ENCODE measurements at places on chromosomes 2 and 18.

GRCh38 chr2:64586883-64587481 is 62.9 kb downstream of the AFTPH start:
- no peak for DNase-seq

DNA sequence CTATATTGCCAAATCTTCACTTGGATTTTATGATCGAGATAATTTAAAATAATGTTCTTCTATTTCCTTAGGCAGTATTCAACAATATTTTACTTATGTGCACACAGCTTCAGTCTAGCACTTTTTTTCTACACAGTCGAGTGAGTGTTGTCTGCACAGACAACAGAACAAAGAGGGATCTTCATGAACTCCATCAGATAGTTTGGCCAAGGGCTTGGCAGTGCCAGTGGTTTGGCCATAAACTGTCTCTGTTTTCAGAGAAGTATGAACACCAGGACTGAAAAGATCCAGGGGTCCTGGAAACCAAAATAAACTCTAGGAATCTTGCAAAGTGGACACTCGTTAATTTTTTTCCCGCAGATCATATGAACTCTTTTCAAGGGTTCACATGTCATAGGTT is 547.3 kb downstream of the PLCL1 start:
- DNase-seq, result no peak

- DNase-seq, result peak; percentile 67
Observed at GRCh38 chr18:78713069-78713468, 266.5 kb upstream of the SALL3 start.

DNA sequence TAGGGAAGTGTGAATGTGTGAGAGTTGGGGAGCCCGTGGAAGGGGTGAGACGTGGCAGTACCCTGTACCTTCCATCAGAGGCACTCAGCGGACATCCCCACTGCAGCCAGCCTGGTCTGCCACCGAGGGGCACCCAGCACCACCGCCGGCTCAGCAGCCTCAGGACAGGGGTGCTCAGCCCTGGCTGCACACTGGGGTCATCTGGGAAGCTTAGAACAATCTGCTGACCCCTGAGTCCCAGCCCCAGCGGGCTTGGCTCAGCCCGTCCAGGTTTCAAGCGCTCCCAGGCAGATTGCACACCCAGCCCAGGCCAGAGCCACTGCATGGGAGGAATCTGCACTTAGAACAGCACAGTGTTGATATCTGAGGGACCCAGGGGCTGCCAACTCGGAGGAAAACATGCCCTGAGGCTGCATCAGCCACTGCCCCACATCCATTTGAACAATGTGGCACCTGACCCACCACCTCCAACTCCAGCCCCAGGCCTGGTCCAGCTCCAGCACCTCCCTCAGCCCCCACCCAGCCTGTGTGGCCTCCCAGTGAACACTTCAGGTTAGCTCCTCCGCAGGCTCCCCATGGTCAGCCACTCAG is 147.1 kb upstream of the OTOS start:
- no peak for DNase-seq

All from neural crest cell (in vitro differentiated cells).